ENCODE measurements at places on chromosomes 1 and 21.

GRCh38 chr1:32179443-32180185, at the start of gene TXLNA:
TSS of gene TXLNA (plus strand) at chr1:32179675. CDS start at chr1:32180346, 671 bp downstream.
- peak; percentile 57 for DNase-seq

- DNase-seq, result no peak
Measured at GRCh38 chr1:214272964-214273533, 7.9 kb upstream of the SMYD2 start.

DNA sequence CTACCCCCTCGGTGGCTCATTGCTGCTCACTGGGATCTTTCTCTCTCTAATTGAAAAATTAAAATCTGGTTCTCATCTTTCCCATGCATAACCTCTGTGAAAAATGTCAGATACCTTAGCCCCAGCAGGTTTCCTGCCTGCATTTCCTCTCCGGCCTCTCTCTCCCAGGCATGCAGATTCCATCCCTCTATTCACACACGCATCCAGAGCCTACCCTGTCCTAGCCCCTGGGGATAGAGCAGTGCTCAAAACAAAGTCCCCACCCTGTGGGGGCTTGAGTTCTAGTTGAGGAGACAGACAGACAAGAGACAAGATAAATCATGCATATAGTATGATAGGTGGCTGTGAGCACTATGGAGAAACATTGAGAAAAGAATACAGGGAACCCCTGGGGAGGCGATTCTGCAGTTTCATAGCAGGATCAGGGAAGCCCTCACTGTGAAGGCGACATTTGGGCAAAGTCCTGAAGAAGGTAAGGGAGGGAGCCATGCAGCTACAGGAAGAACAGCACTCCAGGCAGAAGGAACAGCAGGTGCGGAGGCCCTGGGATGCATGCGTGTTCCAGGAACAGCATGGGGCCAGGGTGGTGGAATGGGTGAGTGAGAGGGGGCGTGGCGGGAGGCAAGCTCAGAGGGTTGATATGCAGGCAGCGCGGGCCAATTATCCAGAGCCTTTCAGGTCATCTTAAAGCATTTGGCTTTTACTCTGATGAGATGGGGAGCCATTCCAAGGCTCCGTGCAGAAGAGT, 3.5 kb upstream of the BSND start:
- DNase-seq, result no peak

GRCh38 chr1:108646648-108647269, 14.1 kb downstream of the HENMT1 start:
- DNase-seq, result no peak

GRCh38 chr1:31416101-31416736, 3.2 kb downstream of the SERINC2 start:
- DNase-seq, result no peak

- no peak for DNase-seq
Measured at GRCh38 chr1:45526135-45526644, 4.5 kb upstream of the PRDX1 start.

GRCh38 chr1:212760126-212760823, 31.3 kb downstream of the NSL1 start:
- no peak for DNase-seq

DNA sequence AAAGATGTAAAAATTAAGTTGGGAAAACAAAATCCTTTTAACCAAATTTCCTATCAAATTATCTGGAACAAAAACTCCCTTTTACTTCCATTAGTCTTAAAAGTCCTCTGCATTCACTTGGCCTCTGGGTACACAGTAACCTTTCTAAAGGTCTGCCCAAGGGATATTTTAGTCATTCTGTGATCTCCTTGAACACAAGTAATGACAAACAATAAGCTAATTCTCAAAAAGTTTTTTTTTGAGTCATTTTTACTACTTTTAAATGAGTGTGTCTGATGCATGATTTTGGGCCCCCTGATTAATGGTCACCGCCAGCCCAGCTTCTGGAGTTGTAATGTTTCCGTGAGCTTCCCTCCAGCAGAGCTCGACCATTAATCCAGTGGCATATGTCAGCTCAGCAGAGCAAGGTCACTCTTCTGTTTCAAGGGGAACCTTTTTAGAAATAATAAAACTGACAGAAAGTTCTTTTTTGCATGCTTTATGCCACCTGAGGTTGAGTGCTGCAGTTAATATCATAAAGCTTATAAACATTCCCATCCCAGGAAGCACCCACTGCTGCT, 14.3 kb downstream of the SAMSN1 start:
- DNase-seq, result no peak

- DNase-seq, result no peak
Measured at GRCh38 chr1:21165646-21166045, 11.1 kb downstream of the EIF4G3 start.

DNA sequence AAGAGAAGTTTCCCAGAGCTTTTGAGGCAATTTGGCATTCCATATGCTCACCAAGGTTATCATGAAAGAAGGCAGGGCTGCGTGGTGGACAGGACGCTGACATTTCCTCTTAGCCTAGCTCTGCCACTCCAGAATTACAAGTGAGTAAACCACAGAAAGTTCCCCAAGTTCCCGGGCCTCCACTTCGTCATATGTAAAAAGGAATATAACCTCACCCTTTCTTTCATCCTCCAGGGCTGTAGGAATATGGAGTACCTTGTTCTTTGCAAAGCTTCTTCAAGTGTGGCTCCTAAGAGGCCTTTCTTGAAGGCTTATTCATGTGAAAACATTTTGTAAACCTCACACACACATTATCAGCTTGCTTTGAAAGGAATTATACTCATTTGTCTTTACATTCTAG, 210.2 kb downstream of the GREM2 start:
- DNase-seq, result no peak

GRCh38 chr1:41361495-41362356, 492 bp downstream of the FOXO6 start:
- DNase-seq, result no peak

- DNase-seq, result no peak
Measured at GRCh38 chr1:211630236-211631081, 45.0 kb downstream of the NEK2 start.

DNA sequence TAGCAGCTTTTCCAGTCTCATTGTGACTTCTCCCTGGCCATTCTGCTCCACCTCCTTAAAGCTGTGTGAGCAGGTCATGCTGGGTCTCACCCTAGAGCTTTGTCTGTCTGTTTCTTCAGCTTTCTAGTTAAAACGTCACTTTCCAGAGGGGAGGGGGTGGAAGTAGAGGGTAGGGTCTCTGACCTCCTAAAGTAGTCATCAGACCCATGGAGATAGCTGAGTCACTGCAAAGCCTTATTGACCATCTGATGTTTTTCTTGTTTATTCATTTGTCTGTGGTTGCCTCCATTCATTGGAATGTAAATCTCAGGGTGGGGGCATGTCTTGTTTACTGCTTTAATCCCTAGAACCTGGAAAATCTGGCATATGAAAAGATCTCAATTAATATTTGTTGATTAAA, 52.7 kb downstream of the ELF3 start:
- DNase-seq, result no peak
